ENCODE measurements at places on chromosomes 4 and X.

DNA sequence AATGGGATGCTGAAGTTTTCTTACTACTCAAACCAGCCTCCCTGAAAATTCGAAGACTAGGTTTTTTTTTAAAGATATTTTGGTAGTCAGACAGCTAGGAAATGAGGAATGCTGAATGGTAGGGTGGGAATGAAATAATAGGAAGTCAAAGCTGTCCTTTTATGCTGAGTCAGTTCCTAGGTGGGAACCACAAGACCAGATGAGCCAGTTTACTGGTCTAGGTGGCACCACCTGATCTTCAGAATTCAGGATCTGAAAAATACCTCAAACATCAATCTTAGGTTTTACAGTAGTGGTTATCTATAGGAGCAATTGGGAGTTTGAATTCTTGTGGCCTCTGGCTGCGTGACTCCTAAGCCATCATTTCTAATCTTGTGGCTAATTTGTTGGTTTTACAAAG lies 183.1 kb upstream of the GALNT7 start:
- DNase-seq = no peak

DNA sequence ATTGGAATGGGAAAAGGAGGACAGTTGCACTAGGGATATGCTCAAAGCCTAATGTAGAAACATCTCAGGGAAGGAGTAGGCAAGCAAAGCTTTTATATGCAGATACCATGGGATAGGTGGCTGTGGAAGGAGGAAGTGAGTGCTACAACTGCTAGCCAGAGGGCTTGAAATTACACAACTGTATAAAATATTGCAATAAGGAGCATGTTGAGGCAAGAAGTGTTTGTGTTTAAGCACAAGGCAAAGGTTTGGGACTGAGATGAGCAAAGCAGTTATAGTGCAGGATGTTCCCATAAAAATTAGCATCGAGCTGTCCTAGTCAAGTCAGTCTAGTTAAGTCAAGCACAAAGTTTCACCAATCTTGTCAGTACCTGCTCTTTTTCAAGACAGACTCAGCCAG lies 35.6 kb upstream of the DCAF8L1 start:
- DNase-seq = no peak

DNA sequence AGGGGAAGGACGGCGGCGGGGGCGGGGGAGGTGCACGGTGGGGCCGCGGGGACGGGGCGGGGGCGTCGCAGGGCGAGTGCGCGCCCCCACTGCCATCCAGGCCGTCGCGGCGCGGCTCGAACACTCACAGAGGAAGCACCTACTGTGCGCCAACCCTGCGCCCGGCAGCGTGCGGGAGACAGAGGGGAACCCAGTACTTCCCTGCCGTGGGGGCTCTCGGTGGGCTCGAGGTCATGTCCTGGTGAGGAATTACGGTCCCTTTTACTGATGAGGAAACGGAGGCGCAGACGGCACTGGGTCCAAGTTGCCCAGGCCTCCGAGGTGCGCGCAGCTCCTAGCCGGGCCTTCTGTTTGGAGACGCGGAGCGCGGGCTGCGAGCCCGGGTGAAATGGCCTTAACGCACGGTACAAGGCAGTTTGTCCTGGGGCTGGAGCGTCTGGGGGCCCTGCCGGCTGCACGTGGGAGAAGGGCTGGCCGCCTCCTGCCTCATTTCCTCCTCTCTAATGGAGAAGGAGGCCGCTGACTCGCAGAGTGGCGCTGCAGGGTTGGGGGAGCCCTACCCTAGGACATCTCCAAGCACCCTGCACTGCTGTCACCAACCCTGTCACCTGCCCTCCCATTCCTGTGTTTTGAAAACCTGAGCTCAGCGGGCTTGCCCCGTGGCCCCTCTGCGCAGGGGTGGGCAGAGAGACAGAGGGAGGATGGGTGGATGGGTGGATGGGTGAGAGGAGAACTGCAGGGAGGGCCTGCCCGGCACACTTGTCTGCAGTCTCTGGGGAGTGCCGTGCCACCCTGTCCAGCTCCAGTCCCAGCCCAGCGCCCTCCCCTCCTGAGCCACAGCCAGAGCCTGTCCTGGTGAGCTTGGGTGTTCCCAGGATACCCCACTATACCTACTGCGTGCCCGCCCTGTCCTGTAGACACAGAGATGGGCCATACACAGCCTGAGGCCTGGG lies 106.0 kb downstream of the ADRA2C start:
- no peak for DNase-seq

DNA sequence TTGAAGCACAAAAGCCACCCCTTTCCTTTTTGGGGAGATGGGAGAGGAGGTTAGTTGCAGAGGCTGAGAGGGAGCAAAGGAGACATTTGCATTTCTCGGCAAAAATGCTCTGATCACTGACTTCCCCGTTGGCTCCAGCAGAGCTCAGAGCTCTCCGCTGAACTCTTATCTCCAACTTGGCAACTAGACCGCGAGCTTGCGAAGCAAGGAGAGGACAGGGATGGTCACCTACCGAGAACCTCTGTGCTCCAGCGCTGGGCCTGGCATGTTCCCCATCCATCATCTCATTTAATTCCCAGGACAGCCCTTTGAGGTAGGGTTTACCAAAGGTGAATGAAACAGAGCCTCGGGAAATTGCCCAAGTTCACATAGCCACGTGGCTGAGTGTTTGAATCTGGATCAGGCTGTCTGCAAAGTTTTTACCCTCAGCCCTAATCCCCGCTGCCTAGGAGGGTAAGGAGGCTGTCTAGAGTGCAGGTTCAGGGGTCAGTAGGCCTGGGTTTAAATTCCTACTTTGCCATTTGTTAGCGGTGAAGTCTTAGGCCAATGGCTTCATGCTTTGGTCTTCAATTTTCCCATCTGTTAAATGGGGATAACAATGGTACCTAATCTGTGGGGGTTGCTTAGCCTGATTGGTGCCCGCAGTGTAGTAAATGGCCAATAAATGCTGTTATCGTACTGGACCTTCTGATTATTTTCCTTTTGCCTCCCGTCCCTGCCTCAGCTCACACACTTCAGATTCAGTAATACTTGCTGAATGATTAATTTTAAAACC lies 3.8 kb upstream of the CITED1 start:
- DNase-seq = no peak

DNA sequence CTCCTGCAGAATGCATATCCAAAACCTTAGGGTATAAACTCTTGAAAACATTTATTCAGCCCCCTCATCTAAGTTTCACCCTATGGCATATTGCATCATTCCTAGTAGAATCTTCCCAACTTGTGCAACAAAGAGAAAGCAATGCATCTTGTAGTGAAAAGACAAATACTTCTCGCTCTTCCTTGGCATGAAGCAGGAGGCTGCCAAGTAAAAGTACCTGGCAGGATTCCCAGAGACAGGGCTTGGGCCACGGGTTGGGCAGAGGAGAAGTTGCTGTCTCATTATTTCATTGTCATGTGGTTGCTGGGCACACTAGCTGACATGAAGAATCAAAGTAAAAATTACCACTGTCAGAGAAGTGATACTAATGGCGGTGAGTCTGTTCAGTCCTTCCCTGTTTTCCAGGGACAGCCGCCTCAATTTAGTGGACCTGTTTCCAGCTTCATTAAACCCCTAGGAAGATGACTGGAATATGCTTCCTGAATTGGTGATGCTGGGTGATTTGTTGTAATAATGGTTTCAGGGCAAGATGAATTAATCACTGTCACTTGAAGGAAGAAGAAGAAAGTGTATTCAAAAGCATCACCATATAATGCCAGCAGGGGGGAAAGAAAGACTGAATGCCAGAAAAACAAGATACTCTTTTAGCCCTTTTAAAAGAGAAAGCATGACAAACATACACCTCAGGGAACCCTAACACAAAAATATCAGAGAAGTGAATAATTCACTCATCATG lies 380.5 kb upstream of the IGFBP7 start:
- DNase-seq = no peak

DNA sequence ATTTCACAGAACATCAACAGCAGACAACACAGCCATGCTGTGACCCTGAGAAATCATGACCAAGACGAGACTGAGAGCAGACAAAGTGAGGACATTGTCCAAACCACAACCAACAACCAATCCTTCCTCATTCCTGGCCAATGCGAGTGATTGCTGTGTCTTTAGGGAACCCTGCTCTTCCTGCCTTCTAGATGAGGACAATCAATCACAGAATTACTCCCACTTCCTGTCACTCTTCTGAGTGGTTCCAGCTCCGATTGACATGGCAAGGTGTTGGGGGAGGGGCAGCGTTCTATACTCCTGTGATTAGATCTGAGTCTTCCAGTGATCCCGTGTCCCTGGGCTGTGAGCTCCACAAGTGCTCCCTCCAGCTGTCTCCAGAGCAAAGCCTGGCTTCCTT lies 227.8 kb downstream of the STIM2 start:
- no peak for DNase-seq
